T-helper 17 cell (primary cell): ENCODE measurements at places on chromosomes 6 and 20.

DNA sequence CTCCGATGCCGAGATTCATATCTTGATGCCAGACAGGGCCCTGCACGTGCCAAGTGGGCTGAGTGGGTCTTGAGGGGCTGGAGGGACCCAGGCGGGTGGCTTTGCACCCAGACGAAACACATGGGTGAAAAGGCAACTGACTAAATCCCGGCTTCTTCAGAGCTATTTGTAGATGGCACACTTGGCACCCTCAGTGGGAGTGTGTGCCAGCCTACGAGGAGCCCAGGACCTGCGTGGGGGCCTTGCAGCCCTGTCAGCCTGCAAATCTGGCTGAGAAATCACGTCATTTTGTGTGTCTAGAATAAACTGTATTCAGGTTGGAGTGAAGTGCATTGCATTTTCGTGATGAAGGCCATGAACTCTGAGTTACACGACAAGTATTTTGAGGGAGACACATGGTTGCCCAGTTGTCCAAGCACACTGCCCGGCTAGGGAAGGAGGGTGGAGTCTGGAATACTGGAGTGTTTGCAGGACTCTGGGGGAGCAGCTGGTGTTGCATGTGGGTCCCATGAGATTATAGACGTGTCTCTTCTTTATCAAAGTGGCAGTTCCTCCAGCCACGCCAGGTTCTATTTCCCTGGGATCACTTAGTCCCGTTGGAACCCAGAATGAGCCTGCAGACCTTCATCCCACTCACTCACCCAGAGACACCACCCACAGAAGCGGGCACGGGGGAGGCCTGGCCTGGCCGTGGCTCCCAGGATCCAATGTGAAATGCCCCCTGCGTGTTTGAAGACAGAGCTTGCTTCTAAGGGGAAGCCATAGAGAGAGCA is 60.2 kb downstream of the DLL1 start:
- no peak for DNase-seq

DNA sequence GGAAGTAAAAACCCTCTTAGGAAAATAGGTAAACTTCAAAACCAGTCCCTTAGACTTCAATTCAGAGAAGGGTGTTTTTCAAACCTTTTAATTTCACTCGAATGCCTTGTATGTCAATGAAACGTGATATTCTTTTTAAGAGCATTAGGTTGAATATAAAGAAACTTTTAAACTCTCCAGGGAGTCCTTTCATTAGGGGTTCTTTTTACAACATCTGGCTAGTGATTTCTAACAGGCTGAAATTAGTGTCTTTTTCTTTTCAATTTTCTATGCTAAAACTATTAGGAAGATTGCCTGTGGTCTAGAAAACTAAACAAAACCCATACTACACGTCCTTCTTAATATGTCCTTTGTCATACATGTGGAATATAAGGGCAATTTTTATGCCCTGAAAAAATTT is 569.7 kb upstream of the CITED2 start:
- no peak for DNase-seq

- DNase-seq = no peak
Observed at GRCh38 chr6:53898026-53898795, 103.4 kb downstream of the LRRC1 start.

GRCh38 chr6:107717781-107718180 is 106.3 kb downstream of the SCML4 start:
- DNase-seq = no peak

GRCh38 chr6:106453756-106454367 is 93.3 kb downstream of the CRYBG1 start:
- no peak for DNase-seq

GRCh38 chr20:1463971-1464570 is 2.6 kb downstream of the NSFL1C start:
- DNase-seq = no peak

DNA sequence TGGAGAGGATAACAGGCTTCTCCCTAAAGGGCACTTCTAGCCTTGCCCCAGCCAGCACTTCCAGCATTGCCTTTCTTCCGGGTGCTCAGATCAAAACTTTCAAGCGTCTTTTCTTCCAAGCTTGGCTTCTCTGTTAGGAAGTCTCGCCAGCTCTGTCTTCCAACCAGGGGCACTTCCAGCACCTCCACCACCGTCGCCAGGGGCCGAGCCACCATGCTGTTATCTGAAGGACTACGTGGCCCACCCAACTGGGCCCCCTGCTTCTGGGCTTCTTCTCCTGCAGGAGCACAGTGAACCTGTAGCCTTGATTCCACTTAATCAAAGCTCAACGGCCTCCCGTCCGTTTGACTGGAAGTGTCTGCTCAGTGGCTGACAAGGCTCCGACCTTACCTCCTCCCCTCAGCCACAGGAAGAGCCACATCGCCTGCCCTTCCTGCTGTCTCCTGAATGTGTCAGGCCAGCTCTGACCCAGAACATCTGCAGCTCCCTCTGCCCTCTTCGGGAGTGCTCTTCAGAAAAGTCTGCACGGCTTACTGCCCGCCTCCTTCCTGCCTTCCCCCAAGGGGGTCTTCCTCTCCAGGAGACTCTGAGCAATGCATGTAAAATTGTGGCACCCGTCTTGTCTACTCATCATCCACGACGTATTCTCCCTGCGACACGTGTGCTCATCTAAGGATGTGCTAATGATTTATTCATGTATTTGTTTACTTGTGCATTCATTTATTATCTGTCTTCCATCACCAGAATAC is 527.0 kb downstream of the CDH26 start:
- DNase-seq = no peak
